ENCODE measurements at places on chromosomes 2 and 18.

- peak; percentile 47 for DNase-seq
Observed at GRCh38 chr18:75161256-75162028, 47.5 kb downstream of the PTGR3 start.

DNA sequence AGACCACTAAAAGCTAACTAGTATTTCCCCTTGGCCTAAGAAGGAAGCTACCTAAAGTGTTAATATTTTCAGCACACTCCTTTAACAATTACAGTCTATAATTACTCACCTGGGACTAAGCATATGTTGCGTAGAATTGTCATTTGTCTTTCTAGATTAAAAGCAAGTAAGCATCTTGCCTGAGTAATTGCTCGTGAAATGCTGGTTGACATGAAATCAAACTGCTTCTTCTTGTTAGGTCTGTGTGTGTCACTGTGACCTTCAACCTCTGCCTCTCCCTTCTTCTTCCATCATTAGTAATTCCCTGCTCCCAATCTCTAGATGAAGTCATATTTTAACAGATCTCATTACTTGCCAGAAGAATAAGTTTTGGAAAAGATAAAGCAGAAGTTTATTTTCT lies 212.2 kb downstream of the XIRP2 start:
- DNase-seq = no peak

GRCh38 chr2:239630618-239631286 lies 229.9 kb upstream of the HDAC4 start:
- DNase-seq = no peak

GRCh38 chr2:113080134-113080533 lies 12.4 kb downstream of the IL1F10 start:
- peak; percentile 54 for DNase-seq

DNA sequence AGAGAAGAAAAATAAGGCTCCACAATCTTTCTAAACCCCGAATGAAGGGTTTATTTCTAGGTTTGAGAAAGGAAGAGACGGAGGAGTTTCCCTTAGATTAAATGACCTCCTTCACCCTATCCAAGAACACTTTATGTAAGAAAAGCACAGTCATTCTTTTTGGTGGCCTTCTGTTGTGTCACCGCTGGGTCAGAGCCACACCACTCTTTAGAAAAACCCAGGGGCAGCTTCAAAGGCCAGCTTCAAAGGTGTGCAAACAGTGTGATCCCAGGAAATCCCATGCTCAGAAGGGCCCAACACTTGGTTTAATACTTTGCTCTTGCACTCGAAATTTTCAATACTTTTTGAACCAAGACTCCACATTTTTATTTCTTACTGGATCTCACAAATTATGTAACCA lies 7.1 kb downstream of the ST8SIA3 start:
- no peak for DNase-seq

GRCh38 chr2:25251422-25252273 lies 83.3 kb upstream of the POMC start:
- peak; percentile 91 for DNase-seq

GRCh38 chr2:174612970-174613369 lies 15.4 kb upstream of the WIPF1 start:
- DNase-seq = no peak

GRCh38 chr2:201777043-201777442 lies 3.7 kb downstream of the ALS2 start:
- DNase-seq = no peak

DNA sequence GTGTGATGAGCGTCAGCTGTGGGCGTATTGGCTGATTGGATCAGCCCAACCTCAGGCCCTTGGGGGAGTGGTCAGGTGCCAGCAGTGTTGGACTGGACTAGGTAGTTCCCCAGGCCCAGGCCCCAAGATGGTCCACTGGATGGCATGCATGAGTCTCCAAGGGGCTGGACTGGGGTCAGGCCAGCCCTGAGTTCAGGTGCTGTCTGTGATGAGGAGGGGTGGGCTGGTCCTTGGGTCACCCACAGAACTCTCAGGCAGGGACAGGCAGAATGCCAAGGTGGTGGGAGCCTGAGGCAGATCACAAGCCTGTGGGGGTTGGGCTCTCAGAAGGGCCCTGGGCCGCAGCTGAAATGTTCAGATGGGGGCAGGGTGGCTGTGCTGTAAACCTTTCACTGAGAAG lies 59.5 kb upstream of the THUMPD2 start:
- no peak for DNase-seq

- DNase-seq = peak; percentile 46
Observed at GRCh38 chr2:231781798-231782726, 980 bp upstream of the PDE6D start.

- DNase-seq = no peak
Observed at GRCh38 chr2:232237464-232237863, 141.1 kb upstream of the ALPP start.

- no peak for DNase-seq
Observed at GRCh38 chr2:216281876-216282275, 90.4 kb downstream of the MARCHF4 start.

DNA sequence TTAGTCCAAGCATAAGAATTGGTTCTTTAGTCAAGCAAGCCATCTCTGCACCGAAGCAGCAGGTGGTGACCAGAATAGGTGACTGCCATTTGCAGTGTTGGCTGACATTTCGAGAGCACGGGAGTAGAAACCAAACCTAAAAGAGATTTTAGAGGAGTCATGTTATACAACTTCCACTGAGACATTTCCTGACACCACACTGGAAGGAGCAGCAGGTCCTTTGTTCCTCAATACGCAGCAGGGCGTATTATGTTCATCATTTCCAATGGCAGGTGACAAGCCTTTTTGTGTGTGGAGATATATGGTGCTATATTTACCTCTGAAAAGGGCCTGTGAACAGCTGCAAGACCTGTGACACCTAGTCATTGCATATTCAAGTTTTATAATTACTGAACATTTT lies 418.8 kb upstream of the NETO1 start:
- no peak for DNase-seq

DNA sequence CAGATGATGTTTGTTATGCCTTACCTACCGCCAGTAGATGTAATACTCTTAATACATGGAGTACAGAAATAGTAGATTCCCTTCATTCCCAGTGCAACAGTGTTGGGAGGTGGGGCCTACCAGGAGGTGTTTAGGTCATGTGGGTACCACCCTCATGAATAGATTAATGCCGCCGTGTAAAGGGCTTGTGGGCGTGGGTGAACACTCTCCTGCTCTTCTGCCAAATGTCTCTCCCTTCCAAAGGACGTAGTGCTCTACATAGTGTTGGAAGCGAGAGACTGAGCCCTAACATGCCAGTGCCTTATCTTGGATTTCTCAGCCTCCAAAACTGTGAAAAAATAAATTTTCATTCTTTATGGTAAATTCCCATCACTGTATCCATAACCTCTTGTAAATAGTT lies 30.1 kb downstream of the PLEKHA3 start:
- DNase-seq = no peak

GRCh38 chr2:201962774-201963562 lies 70.7 kb upstream of the FZD7 start:
- DNase-seq = no peak

GRCh38 chr2:239394978-239395377 lies 5.8 kb downstream of the HDAC4 start:
- no peak for DNase-seq

- no peak for DNase-seq
Observed at GRCh38 chr2:76711490-76711889, 810.7 kb downstream of the LRRTM4 start.

GRCh38 chr18:61199171-61199848 lies 133.9 kb upstream of the CDH20 start:
- no peak for DNase-seq

Data from GM20000 (cell line).